ENCODE measurements at places on chromosomes 7 and 10.

- DNase-seq, result no peak
These were observed 56.8 kb downstream of the JAZF1 start for GRCh38 chr7:28123752-28124151.

DNA sequence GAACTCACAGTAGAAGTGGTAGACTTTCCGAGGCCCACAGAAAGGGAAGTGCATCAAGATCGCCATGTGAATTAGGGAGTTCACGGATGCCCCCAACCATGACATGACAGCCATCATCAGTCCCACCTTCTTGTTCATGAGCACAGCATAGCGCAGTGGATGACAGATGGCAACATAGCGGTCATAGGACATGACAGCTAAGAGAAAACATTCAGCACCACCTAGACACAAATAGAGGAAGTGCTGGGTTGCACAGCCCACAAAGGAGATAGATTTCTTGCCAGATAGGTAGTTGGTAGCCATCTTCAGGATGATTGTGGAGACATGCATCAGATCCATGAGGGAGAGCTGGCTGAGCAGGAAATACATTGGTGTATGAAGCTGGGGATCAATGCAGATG, 342 bp downstream of the OR2AE1 start:
- DNase-seq, result no peak

- DNase-seq, result no peak
These were observed 222.5 kb upstream of the PRPS1L1 start for GRCh38 chr7:18250133-18250532.

GRCh38 chr10:83432261-83433045, 706.9 kb upstream of the GHITM start:
- no peak for DNase-seq

DNA sequence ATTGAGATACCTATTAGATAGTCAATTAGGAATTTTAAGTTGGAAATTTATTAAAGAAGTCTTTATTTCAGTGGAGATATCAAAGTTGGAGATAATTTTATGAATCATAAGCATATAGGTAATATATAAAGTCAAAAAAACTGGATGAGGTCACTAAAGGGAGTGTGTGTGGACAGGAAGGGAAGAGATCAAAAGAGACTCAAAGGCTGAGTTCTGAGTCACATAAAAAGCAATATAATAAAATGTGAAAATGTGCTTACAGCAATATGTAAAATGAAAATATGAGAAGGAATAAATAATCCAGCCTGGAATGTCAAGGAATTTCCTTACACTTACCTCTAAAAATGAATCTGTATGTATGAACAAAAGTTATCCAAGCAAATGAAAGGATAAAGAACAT, 583.3 kb upstream of the SORCS1 start:
- no peak for DNase-seq

- DNase-seq, result no peak
These were observed 202.2 kb downstream of the ZEB1 start for GRCh38 chr10:31520986-31521831.

DNA sequence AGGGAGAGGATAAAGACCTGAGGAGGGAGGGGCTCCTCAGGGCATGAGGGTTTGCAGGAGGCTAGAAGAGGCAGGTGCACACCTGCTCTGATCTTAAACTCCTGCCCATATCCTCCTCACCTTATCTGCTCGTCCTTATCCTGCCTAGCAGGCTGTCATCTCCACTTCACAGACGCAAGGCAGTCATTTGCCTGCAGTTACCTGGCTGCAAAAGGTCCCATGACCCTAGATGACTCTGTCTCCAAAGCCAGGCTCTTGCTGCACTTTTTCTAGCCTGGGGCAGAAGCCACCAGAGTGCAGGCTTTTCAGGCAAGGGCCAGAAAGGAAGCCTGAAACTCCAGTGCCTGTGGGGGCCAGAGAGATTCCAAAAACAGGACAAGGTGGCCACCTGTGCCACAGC, 1.7 kb upstream of the ZNF853 start:
- DNase-seq, result no peak

DNA sequence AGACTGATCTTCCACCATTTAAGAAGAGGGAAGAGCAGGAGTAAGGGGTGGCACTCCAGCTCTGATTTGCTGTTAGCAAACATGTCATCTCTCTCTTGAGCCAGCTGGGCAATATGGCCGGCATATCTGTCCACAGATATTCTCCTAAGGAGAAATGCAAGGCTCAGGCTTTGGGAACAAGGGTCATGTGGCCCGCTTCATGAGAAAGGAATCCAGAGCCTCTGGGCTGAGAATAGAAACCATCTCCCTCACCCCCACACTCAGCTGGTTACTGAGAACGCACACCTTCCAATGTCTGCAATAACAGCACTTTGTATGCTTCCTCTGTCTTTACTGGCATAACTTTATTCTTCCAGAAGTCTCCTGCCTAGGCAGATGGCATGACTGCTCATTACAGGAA, 171.2 kb downstream of the ELMO1 start:
- no peak for DNase-seq

DNA sequence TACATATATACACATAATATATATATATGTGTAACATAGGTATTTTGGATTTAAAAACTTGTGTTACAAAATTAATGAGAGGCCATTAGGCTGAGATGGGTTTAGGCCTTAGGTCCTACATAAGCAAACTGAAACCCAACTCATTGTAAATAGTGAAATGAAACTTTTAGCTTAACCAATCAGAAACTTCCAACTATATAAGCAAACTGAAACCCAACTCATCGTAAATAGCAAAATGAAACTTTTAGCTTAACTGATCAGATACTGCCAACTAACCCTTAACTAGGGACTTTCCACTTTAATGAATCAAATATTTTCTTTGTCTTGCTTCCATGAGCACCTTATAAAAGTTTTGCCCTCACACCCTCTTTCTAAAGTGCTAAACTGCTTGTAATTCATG, 17.3 kb upstream of the SAMD9L start:
- peak; percentile 43 for DNase-seq

DNA sequence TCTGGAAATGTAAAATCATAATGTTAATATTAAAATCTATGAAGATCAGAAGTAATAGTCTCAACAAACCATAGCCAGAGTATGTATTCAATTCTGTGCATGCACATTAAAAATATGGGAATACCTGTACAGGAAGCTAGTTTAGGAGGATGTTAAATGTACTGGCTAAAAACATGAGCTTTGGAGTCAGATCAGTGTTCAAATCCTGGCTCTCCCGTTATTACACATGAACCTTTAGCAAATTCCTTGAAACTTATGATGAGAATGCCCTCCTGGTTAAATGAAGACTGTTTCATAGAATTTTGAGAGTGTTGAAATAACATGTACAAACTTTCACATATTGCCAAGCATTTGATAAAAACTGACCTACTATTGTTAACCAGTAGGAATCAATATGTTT, 4.6 kb downstream of the ARL4A start:
- no peak for DNase-seq

GRCh38 chr10:124344931-124345330, 73.8 kb downstream of the OAT start:
- no peak for DNase-seq

DNA sequence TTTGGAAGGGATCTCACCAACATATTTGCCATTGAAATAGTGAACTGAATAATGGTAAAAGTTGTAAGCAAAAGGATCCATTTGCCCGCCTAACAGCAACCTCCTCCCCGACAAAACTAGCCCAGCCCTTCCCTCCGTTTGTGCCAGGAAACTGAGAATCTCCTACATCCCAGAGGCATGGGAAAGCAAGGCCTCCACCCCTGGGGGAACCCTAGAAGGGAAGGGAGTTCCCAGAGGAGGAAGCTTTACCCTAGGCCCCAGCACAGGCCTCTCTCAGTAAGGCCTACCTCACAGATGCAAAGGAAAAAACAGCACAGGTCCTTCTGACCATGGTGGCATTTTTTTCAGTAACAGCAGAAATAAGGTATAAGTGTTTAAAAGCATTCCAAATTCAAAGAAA, 229.7 kb downstream of the ELMO1 start:
- DNase-seq, result no peak

DNA sequence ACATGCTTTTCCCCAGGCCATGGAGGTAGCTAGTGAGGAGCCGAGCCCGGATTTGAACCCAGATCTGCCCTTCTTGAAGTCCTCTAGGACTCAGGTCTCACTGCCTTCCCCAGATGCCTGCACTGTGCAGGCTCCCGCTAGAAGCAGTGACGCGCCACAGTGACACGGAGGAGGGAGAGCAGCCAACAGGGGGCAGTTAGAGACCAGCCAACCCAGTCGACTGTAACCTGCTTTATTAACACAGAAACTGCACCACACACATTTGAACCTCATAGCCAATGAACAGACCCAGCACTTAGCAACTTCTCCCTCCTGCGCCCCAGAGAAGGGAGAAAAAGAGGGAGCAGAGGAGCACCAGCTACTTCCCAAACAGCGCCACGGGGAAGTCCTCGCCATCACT, 27.4 kb downstream of the PILRA start:
- no peak for DNase-seq

- DNase-seq, result no peak
These were observed 365.3 kb downstream of the REEP3 start for GRCh38 chr10:63886281-63887022.

GRCh38 chr7:26987338-26987737, 108.5 kb downstream of the HOXA1 start:
- no peak for DNase-seq

GRCh38 chr10:87541114-87541513, 36.4 kb downstream of the MINPP1 start:
- no peak for DNase-seq

DNA sequence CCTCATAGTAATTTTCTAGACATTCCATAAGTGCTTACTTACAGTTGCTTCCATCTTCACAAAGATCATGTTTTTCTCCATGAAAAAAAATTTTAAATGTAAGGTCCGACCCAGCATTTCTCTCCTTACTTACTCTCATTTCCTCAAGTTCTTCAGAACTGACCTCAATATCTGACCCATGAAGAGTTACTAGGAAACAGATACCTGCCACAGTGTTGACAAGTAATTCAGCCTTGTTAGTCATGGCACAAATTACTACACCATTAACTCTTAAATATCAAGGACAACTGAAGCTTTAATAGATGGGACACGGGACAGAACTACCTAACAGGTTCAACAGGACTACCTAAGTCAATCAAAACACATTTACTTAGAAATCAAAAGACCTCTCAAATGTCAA, 316.2 kb downstream of the POM121L12 start:
- DNase-seq, result no peak

GRCh38 chr7:121279060-121279620, 49.7 kb upstream of the WNT16 start:
- DNase-seq, result peak; percentile 26

- DNase-seq, result no peak
These were observed 5.1 kb upstream of the EMX2 start for GRCh38 chr10:117537436-117537903.

GRCh38 chr10:49285232-49285631, 13.7 kb upstream of the C10orf71 start:
- no peak for DNase-seq

- DNase-seq, result no peak
These were observed 28.3 kb downstream of the ABCB4 start for GRCh38 chr7:87447116-87447635.

DNA sequence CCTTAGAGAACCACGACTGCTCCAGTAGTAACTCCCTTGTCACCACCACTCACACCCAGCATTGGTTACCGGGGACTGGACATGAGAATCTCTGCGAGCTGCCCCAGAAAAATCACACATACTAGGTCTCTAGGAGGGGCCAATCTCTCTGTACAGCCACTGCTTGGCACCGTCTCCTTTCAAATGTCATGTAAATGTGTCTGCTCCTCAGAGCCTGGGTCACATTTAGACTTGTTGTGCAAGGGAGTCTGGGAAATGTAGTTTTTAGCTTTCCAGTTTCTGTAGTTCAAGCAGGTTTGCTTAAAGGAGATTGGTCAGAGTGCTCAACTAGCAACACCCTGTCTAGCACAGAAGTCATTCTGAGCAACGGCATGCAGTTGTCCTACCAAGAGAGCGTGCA, 60.0 kb downstream of the CHN2 start:
- no peak for DNase-seq

- no peak for DNase-seq
These were observed 94.9 kb upstream of the IKZF1 start for GRCh38 chr7:50209461-50210135.

DNA sequence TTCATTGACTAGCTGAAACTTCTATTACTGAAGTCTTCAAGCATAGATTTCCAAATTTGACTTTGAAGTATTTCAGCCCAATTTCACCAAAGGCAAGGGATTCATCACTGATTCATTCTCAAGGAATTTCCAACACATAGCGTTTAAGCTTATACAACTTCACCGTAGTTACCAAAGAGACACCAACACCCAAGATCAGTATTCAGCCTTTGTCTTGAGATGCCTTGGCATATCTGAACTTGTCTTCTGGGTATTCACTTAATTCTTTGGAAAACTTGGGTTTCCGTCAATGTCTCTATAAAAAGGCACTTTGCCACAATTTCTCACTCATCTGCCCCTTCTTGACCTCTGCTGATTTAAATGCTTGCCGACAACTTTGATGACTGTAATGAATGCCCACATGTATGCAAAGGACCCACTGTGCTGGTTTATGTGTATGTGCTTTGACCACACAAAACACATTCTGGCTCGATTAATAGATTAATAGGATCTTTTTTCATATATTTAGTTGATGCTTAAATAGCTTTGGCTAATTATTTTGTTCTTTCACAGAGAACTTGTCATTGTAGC, 49.6 kb downstream of the TES start:
- no peak for DNase-seq

GRCh38 chr7:130793855-130794618, 60.0 kb upstream of the KLF14 start:
- DNase-seq, result no peak

GRCh38 chr7:73432676-73433075, 902 bp upstream of the FZD9 start:
- no peak for DNase-seq

DNA sequence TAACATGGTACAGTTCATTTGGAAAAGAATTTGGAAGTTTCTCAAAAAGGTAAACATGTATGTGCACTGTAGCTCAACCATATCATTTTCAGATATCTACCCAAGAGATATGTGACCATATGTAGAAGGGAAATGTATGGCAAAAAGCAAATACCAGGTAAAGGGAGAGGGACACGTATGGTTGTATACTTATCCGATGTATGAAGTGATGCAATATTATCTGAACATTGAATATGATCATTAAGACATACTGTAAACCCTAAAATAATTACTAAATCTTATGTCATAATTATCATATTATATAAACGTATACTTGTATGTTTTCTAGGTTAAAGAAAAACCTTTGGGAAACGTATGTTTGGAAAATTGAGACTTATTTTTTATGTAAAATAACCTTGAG, 367.5 kb upstream of the KCND2 start:
- DNase-seq, result no peak

- no peak for DNase-seq
These were observed 90.2 kb upstream of the GNA12 start for GRCh38 chr7:2934211-2934731.

- DNase-seq, result no peak
These were observed 583.0 kb upstream of the MGMT start for GRCh38 chr10:128884033-128884425.
